T-cell (primary cell): ENCODE measurements at places on chromosomes 3 and 15.

DNA sequence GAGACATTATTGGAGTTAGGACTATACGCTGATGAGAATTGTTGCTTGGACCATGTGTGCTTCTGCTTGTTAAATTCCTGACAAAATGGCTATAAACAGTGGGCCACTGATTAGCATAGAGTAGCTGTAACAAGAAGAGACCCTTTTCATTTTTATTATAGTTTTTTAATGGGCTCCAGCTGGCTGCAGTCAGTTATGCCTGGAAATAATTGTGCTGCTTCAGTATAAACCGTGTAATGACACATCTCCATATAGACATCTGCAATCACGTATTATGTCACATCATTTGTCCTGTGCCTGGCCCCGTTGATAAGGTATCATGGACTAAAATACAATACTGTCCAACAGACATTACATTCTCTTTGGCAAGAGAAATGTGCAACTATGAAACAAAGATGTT lies 50.9 kb downstream of the ARPP21 start:
- DNase-seq, result no peak

GRCh38 chr3:11536132-11536935 lies 107.4 kb downstream of the VGLL4 start:
- DNase-seq, result no peak

GRCh38 chr3:151156618-151157216 lies 46.3 kb downstream of the GPR171 start:
- DNase-seq, result no peak

- no peak for DNase-seq
Measured at GRCh38 chr3:161409069-161409468, 37.8 kb upstream of the SPTSSB start.

DNA sequence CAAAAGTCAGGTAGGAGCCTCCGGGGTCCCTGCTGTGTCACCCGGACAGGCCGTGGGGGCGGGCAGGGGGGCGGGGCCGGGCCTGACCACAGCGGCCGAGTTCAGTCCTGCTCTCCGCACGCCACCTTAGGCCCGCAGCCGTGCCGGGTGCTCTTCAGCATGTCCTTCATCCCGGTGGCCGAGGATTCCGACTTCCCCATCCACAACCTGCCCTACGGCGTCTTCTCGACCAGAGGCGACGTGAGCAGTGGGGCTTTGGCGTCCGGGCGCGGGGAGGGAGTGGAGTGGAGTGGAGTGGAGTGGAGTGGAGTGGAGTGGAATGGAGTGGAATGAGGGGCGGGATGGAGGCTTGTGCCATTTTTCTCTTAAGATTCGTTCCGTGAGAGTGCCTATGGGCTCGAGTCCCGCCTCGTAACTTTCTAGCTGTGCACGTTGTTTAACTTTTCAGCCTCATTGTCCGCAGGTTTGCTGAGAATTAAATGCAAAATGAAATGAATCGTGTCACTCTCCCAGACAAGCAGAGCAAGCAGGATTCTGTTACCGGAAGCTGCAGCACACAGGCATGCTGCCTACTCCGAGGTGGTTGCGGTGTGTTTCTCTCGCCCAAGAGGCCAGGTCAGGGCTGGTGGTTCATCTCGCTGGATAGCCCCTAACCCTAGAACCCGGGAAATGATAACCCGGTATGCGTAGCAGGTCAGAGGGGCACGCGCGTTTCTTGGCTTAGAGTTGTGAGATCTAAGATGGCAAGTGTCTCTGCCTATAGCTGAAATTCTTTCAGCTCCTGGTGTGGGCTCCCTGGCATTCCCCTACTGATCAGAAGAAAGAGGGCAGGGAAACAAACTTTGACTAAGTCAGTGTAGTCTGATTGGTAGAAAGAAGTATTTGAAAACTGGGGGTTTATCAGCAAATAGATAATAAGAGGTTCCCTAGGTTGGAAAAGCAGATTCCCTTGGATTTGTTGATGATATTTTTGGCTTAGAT lies at the start of gene FAH:
Gene FAH, plus strand, starts transcription at position 104 of the 981 bp plus-strand sequence. Its CDS starts 56 bp downstream, at position 160.
- peak; percentile 22 for DNase-seq

DNA sequence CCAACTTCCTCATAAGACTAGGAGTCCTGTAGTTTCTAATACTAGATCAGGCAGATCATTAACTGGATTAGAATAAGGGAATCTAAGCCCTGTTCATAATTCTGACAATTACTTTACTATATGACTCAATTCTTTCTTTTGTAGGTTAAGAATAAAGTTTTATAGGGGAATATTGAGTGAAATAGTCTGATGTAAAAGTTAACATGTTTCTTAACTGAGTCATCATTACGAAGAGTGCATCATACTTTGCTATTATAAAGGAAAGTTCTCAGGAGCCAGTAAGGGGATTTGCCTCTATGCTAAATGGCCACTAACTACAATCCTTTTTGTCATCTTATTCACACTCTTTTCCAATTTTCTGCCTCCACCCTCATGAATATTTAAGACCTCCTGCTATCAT lies 63.1 kb downstream of the POLQ start:
- DNase-seq, result no peak

DNA sequence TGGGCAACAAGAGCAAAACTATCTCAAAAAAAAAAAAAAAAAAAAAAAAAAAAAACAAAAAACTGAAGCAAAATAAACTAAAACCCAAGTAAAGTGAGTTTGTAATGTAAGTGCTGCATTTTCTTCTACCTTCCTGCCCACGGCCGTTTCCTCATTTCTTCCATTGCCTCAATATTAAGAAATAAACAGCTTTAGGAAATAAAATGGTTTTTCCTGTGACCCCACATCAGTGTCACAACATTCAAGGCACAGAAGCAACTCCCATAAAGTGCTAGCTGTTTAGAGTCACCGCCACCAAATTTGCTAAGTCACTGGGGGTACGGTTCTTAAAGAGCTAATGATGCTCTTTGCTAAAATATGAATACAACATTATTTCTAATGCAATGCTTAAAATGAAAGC lies 3.3 kb downstream of the PKM start:
- DNase-seq, result no peak

DNA sequence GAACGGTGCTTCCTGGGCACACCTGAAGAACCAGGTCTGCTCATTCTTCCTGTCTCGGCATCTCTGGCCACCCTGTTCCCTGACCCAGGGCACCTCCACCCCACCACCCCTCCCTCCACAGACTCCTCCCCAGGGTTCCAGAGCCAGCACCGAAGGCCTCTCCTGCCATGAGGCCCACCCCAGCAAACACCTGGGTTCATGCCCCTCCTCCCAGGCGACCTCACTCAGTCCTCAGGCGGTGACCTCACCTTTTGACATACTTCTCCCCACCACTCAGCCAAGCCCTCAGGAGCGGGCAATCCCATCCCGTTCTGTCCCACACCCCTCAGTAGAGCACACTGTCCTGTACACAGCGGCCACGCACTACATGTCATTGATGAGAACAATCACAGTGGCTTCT lies 72.3 kb downstream of the RPN1 start:
- no peak for DNase-seq

GRCh38 chr3:146772211-146772743 lies 167.1 kb upstream of the PLSCR5 start:
- no peak for DNase-seq

GRCh38 chr3:129521611-129522010 lies 6.8 kb upstream of the RHO start:
- no peak for DNase-seq

DNA sequence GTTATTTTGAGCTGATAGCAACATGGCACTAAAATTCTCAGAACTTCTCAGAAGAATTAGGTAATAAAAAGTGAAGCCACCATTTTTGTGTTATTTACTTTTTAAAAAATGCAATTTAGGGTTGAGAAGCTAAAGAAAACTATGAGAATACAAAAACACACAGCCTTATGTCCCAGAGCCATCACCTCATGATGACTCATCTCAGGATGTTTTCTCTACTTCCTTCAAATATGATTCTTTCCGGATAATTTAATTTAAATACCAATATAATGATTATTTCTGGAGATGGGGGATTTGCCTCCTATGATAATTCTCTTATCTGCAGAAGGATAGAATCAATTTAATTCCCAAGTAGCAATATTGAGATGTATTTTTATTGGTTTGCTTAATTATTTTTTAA lies 105.6 kb upstream of the BFSP2 start:
- no peak for DNase-seq

DNA sequence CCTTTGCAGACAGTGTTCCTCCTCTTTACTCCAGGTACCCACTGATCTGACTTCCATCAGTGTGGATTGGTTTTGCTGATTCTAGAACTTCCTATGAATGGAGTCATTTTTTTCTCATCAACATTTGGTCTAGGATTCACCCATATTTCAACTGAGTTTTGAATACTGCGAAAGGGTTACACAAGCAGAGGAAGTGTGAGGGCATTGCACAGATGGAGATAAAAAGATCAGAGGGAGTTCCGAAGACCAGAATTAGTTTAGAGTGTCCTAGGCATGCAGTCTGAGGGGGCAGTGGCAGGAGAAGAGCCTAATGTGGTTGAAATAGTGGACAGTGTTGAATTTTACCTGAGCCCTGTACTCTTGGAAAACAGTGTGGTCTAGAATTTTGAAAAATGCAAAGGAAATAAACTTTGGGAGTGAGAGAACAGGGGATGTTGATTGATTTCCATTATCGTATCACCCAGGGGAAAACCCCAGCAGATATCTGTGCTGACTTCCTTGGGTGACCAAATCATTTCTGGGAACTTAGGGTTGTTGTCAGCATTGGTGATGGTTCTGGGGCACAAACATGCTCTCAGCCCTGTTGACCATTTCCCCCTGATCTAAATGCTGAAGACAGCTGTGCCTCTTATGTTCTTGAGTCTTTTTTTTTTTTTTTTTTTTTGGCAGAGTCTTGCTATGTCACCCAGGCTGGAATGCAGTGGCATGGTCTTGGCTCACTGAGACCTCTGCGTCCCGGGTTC lies 327.4 kb upstream of the LRRFIP2 start:
- DNase-seq, result no peak

GRCh38 chr3:185070491-185071286 lies 82.2 kb downstream of the C3orf70 start:
- no peak for DNase-seq

- DNase-seq, result no peak
Measured at GRCh38 chr3:154050766-154051165, 70.4 kb upstream of the ARHGEF26 start.

GRCh38 chr3:128787256-128788253 lies 61.6 kb downstream of the RAB7A start:
- peak; percentile 34 for DNase-seq

- no peak for DNase-seq
Measured at GRCh38 chr3:133069556-133070286, 31.5 kb downstream of the TMEM108 start.

DNA sequence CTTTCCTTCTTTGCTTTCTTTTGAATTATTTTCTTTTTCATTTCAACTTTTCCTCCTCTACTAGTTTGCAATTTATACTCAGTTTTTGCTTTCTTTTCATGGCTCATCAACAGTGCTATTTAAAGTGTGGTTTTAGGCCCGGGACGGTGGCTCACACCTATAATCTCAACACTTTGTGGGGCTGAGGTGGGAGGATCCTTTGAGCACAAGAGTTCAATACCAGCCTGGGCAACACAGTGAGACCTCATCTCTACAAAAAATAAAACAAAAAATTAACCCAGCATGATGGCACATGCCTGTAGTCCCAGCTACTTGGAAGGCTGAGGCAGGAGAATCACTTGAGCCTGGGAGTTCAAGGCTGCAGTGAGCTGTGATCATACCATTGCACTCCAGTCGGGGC lies 20.4 kb upstream of the DENND4A start:
- no peak for DNase-seq

- peak; percentile 15 for DNase-seq
Measured at GRCh38 chr3:196969134-196969659, 564 bp upstream of the PIGZ start.
